ENCODE measurements at places on chromosomes 1 and 21. TPM values are rescaled to one million over a fixed set of nuclear protein-coding genes. Genes with fewer than 3 reads are reported as not detected.

Gene AMY2B
- total RNA-seq, result 15.6 TPM

Gene LDLRAD2
- total RNA-seq, result 0.28 TPM

Gene ZNF648
- not detected for total RNA-seq

Gene LRRN2
- 13.6 TPM for total RNA-seq

Gene ELF3
- 0.48 TPM for total RNA-seq

Gene RNF207
- 8.7 TPM for total RNA-seq

Gene ZNF695
- not detected for total RNA-seq

Gene C1orf87
- not detected for total RNA-seq

- DNase-seq, result no peak
These were observed 171.4 kb downstream of the PRDM2 start for GRCh38 chr1:13871413-13871812.

- DNase-seq, result no peak
These were observed 31.8 kb downstream of the LRRN2 start for GRCh38 chr1:204653590-204654340.

DNA sequence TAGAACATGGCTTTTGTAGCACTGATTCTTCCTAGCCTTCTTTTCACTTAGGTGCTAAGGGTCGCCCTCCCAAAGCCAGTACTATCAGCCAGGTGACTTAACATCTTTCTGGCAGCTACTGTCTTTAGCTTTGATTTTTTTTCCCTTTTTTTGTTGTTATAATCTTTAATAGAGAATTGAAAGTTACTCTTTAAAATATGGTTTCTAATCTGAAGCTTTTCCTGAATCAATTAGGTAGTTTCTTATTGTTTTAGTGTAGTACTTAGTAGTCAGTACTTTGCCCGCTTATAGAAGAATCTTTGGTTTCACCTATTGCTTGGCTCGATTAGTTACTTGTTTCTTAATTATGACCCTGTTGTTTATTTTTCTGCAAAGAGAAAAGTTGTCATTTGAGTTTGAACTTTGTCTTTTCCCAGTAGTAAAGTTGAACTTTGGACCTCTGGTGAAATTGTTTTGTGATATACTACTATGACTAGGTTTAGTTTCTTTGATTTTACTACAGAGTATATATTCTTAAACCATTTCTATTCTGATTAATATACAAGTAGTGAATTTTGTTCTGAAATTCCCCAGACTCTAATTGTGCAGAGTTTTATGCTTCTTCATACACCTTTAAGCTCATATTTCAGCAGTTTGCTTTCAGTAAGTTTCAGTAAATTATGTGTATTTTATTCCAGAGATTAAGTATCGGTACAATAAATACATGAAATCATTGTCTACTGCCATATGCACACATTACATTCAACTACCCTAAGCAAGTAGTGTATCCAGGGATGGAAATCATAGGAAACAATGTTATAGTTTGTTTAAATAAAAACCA, 3.9 kb downstream of the MAGI3 start:
- no peak for DNase-seq

- no peak for DNase-seq
These were observed 257.7 kb downstream of the RHOU start for GRCh38 chr1:228992907-228993535.

- peak; percentile 77 for DNase-seq
These were observed 17.2 kb upstream of the LAPTM5 start for GRCh38 chr1:30774550-30775432.

- no peak for DNase-seq
These were observed 54.5 kb upstream of the LHX8 start for GRCh38 chr1:75079538-75080290.

DNA sequence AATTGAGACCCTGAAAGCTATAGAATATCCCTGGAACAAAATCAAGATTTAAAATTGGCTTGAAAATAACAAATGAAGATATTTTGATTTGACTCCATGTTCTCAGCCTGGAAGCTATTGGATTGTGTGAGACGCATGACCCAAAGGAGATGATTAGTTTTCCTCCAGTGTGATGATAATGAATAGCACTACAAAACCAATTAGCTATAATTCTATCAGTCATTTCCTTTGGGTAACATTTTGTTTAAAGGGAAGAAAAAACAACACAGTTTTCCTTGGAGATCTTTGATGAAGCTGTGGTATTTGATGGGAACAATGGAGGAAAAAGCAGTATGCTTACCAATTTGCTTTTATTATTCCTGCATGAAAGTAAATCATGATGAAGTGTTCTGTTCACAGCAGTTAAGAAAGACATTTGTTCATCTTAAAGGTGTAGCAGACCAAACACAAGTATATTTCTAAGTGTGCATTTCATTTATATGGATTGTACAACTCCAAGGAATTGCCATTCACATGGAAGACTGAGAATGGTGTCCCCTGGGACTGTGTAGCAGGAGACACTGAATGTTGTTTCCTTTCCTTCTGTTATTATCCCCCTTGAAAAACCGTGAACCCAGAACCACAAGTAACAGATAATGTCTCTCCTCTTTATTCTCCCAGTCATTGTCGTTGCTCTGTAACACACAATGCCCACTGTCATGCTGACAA, 111.4 kb downstream of the CACHD1 start:
- DNase-seq, result no peak

DNA sequence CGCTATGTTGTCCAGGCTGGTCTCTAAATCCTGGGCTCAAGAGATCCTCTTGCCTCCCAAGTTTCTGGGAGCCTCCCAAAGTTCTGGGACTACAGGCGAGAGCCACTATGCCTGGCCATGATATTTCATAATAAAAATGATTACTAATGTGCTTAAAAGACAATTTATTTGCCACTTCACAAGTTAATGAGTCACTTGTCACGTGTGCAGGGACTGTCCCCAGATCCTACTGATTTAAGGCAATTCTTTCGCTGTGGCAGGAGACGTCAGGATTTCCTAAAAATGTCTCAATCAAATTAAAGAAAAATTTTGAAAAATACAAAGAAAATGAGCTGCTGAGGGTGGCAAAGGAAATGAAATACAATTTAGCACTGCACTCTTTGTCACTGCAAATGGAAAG, 43.5 kb downstream of the B3GALNT2 start:
- DNase-seq, result no peak

- no peak for DNase-seq
These were observed 21.3 kb downstream of the UROD start for GRCh38 chr1:45033356-45033755.

DNA sequence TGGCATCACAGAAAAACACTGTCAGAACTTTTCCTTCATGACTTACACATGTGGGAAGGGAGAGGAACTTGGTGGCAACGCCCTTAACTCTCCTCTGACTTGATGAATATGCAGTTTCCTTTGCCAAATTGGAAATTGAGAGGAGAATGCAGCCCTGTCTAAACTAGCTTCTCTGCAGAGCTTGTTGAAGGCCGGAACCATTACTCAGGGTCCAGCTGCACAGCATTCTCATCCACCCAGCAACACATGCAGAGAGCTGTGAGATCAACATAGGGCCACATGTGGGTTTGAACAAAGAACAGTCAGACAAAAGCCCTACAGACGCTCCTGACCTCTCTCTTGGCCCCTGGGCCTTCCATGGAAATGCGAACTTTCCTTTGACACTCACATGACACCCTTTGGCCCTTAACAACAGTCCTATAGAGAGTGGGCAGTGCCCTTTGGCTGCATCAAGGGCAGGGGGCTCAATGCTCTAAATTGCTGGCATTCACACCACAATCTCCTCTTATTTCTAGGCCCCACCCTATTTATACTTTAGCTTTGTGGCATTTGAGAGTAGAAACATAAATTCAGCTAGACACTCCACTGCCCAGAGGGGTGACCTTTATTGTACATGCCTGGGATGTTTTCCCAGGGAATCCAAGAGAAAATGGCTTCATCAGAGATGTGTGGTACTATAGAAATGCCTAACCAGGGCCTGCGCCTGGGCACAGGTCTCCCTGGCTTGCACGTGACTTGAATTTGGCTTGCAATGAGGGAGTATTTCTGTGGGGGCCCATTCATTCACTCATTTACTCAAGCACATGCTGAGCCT, 64.4 kb downstream of the CDC7 start:
- DNase-seq, result no peak

GRCh38 chr1:209160230-209160629, 423.3 kb upstream of the CAMK1G start:
- no peak for DNase-seq
